GM06990 (cell line): ENCODE measurements at places on chromosomes 6 and 20.

DNA sequence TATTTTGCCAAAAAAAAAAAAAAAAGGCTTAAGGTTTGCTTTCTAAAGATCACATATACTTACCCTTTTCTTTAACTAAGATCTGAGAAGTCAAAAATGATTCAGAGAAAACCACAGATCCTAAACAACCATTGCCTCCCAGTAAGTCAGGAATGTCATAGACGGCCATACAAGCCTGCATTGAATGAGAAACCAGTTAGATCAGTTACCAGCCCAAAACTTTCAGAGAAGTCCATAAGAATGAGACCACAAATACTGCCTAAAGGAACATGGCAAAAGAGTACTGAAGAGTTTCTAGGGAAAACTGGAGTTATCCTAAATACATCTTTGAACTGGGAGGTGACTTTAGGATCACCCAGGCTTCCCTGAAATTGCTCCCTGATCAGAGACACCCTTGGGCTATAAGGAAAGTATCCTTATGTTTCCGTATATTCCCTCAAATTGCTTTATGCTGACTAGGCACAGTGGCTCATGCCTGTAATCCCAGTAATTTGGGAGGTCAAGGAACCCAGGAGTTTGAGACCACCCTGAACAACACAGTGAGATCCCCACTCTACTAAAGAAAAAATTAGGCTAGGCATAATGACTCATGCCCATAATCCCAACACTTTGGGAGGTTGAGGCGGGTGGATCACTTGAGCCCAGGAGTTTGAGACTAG lies 79.4 kb upstream of the SLC4A11 start:
- no peak for DNase-seq

DNA sequence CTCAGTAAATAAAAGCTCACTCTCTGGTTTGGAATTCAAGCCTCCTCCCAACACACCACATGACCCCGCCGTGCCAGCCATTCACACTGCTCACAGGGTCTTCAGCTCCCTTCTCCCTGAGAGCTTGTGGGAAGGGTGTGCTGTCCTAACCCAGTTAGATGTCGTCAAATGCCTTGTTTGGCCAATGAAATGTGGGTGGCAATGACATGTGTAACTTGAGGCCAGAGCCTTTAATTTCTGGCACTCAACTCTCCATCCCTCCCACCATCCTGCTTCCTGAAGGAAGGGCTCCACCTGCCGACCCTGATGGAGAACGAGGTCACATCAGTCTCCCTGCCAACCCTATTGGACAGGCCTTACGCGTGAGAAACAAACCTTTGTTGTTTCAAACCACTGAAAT lies 224.5 kb upstream of the AGPAT4 start:
- DNase-seq: no peak

GRCh38 chr6:158761746-158762145 lies 57.4 kb downstream of the EZR start:
- no peak for DNase-seq

- DNase-seq: peak; percentile 41
These were observed 394 bp downstream of the MYB start for GRCh38 chr6:135181333-135182070.

GRCh38 chr6:92864966-92865555 lies 554.3 kb downstream of the EPHA7 start:
- no peak for DNase-seq

DNA sequence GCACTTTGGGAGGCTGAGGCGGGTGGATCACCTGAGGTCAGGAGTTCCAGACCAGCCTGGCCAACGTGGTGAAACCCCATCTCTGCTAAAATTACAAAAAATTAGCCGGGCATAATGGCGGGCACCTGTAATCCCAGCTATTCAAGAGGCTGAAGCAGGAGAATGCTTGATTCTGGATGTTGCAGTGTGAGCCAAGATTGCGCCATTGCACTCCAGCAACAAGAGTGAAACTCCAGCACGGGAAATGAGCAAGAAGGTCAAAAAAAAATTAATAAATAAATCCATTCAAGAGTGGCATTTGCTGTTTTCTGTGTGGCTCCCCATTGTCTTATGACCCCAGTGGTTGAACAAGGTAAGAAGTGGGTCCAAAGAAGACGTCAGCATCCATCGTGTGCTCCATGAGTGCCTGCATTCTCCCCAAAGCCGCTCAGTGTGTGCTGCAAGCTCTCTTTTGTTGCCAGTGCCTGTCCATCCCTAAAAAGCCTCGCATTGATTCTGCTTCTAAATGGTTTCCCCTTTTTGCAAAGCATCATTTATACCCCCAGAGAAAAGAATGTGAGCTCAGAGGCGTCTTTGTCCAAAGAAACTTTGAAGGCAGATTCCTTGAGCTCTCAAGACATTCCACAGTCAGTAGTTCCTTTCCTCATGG lies 38.8 kb upstream of the MAP3K4 start:
- no peak for DNase-seq

DNA sequence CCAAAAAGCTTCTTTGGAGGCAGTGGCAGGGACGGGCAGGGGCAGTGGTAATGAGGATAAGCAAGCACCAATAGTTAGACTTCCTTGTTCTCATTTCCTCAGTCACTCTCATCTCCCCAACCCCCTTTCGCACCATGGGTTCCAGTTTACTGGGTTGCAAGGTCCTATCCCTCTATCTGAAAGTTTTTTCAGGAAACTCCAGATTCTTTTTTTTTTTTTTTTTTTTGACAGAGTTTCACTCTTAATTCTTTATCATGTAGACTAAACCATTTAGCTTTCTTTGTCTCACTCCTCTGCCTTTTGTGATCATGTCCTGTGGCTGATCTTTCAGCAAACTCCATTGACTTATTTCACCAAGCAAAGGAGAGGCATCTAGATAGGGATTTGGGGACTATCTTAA lies 51.4 kb upstream of the GMDS start:
- no peak for DNase-seq

DNA sequence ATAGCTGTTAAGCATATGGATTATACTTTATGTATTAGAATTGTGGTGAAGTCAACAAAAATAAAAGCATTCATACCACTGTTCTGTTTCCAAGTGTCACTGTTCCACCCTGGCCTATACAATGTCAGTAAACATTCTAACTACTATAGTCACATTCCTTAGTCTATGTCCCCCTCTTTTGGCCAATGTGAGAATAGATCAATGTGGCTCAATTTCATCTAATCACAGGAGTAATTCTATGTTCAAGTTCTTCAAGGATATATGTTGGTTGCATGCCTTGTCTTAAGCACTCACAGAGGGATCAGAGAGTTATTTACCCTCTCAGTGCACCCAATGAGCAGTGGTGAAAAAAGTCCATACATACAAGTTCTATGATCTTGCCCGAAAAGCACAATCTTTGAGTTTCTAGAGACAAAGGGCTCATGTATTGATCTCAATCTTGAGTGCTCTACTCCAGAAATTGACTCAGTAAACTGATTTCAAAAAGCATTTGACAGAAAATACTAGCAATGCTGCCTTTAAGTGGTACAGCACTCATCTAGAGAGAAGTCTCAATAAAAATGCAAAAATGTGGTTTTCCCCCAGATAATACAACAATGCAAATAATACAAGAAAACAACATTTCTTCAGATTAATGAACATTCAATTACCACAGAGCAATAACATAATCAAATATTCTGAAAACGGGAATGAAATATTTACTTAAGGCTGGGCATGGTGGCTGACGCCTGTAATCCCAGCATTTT lies 16.5 kb downstream of the SMLR1 start:
- DNase-seq: no peak

DNA sequence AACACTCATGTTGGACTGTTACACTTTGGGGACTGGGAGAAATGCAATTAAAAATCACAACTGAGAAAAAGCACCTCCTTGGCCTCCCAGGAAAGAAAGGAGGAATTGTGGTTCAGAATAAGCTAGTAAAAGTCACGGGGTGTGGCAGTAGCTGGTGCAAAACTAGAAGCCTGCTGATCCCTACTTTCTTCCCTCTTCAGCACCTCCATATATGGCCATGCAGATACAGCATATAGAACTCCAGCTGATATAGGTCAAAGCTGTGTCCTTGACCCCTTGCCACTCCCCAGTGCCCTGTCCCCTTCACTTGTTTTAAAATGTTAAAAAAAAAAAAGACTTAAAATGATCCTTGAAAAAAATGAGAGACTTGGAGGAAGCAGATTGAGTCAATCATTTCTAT lies 5.5 kb upstream of the FLRT3 start:
- DNase-seq: no peak

GRCh38 chr6:46651816-46652215 lies 802 bp downstream of the CYP39A1 start:
- no peak for DNase-seq

DNA sequence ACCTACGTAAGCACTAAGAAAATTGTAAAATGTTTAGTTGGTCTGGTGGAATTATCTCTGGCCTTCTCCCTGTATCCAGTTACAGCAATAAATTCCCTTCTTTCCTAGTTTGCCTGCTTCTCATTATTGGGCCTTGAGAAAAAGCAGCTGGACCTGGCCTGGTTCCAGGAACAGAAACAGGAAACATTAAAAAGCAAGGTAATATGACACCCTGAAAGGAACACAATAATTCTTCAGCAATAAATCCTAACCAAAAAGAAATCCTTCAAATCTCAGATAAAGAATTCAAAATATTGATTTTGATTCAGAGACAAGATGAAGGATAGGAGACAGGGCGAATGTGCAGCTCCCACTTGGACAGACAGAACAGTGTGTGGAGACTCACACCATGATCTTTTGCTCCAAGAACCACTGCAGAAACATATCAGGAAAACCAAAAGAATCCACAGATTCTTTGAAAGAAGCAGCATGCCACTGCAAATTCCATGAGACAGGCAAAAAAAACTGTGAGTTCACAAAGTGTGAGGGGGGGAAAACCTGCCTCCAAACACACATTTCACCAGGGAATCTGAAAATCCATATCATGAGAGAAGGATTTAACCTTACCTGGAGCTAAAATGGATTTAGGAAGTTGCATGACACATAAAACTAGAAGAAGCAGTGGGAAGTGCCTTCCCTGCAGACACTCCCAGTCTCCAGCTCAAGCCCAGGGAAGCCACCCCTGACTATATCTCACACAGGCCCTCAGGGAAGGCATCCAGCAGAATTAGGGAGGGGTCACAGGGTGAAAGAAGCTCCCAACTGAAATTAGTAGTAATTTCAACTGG lies 28.9 kb downstream of the TREM1 start:
- no peak for DNase-seq

GRCh38 chr20:41352106-41352505 lies 11.5 kb downstream of the LPIN3 start:
- no peak for DNase-seq

DNA sequence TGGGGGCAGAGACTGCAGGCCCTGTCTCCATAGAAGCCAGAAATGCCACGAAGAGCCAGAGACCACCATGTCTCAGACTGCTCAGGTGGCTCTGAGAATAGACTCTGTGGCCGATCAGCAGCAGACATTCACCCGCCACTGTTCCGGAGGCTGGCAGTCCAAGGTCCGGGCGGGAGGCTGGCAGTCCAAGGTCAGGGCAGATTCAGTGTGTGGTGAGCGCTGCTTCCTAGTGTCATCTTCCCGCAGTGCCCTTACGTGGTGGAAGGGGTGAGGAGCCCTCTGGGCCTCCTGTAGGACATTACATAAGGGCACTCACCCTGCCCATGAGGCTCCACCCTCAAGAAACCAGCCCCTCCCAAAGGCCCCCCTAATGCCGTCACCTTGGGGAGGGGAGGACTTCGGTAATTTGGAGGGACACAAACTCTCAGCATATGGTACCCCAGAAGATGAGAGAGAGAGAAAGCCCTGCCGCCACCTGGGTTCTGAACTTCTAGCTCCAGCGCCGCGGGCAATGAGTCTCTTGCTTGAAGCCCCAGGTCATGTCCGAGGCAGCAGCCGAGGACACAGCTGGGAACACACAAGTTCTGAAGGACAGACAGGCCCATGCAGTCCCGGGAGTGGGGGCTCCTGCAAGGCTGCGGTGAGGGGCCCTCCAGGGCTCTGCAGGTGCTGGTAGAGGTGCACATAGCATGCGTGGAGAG lies 36.4 kb downstream of the DACT2 start:
- DNase-seq: no peak

- DNase-seq: no peak
These were observed 96.9 kb downstream of the CD164 start for GRCh38 chr6:109285366-109285765.

- DNase-seq: no peak
These were observed 47.8 kb downstream of the CDH22 start for GRCh38 chr20:46260480-46260879.

GRCh38 chr6:139473731-139474130 lies 99.3 kb upstream of the CITED2 start:
- DNase-seq: no peak

DNA sequence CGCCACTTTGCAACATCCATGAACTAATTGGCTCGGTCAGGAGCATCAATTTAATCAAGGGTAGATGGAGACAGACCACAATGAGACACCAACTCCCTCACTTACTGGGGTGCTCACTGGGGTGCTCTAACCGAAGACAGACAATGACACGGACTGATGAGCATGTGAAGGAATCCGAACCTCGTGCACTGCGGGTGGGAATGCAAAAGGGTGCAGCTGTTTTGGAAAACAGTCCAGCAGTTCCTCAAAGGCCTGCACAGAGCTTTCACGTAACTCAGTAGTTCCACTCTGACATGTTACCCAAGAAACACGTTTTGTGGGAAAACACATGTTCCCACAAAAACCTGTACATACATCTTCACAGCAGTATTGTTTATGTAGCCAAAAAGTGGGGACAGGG lies 26.8 kb downstream of the ANKRD60 start:
- no peak for DNase-seq

DNA sequence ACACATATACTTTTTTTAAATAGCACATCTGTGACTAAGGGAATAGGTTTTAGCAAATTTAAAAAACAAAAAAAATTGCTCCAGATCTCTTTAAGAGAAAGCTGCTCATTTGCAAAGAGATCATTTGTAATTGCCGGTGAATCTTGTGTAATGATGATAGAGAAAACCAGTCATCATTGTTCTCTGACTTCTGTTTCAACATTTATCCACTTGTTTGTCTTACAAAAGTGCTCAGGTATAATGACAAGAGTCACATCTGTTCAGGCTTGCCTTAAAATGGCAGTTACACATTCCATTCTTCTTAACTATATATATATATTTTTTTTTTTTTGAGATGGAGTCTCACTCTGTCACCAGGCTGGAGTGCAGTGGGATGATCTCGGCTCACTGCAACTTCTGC lies 165.2 kb downstream of the AIG1 start:
- no peak for DNase-seq

DNA sequence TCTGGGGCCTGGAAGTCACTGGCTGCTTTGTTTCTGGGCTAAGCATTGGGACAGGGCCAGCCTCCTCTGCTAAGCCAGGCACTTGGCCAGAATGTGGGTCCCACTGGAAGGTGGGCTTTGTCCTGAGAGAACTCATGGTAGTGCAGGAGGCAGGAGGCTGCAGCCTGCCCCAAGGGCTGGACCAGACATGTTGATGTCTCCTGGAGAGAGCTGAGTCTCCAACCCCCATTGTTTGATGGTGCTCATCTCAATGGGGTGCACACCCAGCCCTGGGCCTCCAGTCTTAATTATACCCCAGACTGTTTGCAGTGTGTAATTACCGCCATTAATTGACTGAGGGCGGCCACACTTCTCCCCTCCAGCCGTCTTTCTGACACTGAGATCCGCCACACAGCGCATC lies 220.5 kb upstream of the PMEPA1 start:
- DNase-seq: no peak

DNA sequence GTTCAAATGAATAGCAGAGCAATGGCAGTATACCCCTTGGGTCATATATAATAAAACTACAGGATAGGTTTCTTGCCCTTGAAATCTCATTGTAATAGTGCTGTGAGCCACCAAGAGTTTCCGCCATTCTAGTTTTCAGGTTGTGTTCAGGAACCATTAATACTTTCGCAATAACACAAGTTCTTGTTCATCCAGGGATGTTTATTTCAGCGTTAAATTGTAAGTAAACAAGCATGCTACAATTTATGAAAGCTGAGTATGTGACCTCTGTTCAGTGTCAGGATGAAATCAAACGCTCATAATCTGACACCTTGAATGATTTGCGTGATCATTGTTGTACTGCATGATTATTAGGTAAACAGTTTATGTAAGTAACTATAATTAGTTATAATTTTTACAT lies 22.8 kb downstream of the ANKS1A start:
- no peak for DNase-seq
